ENCODE measurements at places on chromosomes 2 and 18.

GRCh38 chr18:37481072-37481471 is 84.5 kb downstream of the CELF4 start:
- no peak for DNase-seq

GRCh38 chr2:168780669-168781071 is 21.8 kb upstream of the NOSTRIN start:
- DNase-seq, result no peak

- no peak for DNase-seq
Observed at GRCh38 chr2:101811226-101812015, 113.9 kb downstream of the MAP4K4 start.

DNA sequence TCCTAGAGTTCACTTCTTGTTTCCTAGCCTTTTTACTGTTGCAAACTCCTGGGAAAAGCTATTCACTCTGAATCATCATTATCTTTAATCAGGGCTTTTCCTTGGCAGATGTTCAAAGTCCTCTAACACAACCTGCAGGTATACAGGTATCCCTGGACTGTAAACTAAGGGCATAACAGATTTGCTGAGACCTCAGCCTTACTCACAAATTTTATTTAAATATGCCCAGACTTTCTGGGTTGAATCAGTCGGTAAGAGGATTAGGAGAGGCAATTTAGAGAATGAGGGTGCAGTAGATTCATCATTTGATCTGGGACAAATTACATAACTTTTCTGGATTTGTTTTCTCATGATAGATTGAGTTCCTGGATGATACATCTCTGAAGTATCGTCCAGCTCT is 217.8 kb upstream of the STON1 start:
- no peak for DNase-seq

GRCh38 chr18:58850786-58851469 is 13.7 kb upstream of the ZNF532 start:
- no peak for DNase-seq

- DNase-seq, result no peak
Observed at GRCh38 chr2:67169417-67170140, 227.6 kb upstream of the ETAA1 start.

DNA sequence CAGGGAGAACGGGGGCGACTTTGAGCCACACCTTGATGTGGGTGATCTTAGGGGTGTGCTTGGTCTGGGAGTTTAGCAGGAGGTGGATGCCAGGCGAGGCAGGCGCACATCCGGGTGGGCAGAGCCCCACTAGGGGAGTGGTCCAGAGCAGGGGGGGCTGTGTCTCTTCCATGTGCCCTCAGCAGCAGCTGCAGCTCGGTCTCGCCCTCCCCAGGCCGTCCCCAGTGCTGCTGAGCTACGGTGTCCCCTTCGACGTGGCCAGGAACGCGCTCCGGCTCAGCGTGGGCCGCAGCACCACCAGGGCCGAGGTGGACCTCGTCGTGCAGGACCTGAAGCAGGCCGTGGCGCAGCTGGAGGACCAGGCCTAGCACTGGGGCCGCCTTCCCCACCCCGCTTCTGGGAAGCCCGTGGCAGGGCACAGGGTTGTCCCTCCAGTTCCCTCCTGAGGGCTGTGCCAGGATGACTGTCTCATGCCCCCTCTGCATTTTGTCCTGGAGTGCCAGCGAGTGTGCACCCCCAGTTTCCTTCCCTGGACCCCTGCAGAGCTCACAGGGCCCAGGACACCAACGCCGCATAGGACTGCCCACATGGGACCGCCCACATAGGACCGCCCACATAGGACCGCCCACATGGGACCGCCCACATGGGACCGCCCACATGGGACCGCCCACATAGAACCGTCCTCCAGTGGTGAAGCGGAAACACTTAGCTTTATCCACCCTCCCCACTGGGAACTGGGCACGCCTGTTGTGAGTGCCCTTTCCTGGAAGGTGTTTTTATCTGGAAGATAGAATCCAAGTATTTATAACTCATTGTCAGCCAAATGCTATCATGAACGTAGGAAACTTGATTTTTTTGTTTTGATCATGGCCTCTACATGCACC is 1.9 kb upstream of the ESPNL start:
- no peak for DNase-seq

DNA sequence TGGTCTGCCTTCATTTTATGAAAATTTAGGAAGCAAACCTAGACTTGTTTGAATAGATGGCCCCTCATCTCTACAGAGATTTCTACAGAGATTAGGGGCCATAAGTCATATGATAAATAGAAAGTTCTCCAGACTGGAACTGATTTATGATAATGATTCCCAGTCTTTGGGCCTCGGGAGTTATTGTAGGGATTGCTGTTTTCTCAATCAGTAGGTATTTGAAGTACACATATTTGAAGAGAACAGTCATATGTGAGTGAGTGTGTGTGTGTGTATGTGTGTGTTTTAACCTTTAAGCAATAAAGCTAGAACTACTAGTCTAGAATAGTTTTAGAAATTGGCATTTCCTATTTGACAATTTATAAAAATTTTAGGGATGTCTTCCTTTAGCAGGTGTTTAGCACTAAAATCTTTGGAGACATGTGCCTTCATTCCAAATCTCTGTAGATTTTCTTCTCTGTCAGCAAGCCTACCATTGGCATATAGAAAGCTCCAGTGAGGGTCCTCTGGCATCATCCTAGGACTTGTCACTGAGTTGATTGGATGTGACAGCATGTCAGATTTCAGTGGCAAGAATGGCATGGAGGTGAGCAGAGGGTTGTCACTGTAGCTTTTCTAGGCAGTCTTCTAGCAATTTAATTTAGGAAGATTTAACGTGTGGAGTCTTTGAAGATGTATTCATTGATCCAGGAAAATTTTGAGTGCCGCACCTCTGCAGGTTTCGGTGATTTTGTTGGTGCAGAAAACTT is 71.2 kb downstream of the MYO1B start:
- DNase-seq, result no peak

DNA sequence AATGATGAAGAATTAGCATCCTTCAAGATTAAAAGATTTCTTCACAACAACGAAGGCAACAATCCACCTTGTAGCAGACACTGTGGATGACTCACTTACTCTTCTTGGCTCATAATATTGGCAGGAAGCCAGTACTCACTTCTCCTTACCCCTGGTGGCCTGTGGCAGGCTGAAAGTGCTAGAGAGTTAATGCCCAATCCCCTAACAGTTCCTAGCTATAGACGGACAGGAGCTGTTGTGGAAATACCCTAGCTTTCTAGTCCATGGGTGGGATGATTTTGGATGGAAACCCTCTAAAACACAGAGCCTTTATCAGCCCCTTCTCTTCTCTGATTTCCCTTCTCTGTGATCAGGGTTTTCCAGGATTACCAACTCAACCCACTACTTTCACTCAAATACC is 128.6 kb upstream of the NYAP2 start:
- DNase-seq, result peak; percentile 37

DNA sequence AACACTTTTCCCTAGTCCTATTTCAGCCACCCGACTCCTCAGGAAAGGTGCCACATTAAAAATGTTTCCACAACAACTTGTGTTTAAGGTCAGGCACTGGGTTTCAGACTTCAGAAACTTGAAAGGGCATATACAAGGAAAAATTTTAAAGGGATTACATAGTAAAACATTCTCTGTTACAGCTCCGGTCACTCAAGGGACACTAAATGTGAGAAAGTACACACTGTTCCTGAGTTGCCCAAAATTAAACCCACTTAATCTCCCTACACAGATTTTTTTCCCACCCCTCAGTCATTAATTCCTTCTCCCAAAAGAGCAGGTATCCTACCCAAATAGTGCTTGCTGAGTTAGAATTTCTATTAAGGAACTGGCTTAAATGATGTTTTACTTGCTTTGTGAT is 14.2 kb downstream of the STK39 start:
- DNase-seq, result no peak

All from stimulated activated naive CD8-positive, alpha-beta T cell treated with anti-CD3 and anti-CD28 coated beads, Interleukin-15, amount 100 ng/mL, for 72 hours (primary cell).